ENCODE measurements at places on chromosomes 12 and 14.
A peak's percentile ranks its signal among the peaks of the same experiment; 100 is the strongest.

GRCh38 chr12:94421868-94422740 is 37.6 kb downstream of the CEP83 start:
- no peak for DNase-seq

GRCh38 chr14:77141214-77142004 is at the start of gene ZDHHC22:
Gene ZDHHC22, minus strand, starts transcription at chr14:77141791. Its CDS starts 2,053 bp downstream, at chr14:77139738.
- DNase-seq, result no peak

DNA sequence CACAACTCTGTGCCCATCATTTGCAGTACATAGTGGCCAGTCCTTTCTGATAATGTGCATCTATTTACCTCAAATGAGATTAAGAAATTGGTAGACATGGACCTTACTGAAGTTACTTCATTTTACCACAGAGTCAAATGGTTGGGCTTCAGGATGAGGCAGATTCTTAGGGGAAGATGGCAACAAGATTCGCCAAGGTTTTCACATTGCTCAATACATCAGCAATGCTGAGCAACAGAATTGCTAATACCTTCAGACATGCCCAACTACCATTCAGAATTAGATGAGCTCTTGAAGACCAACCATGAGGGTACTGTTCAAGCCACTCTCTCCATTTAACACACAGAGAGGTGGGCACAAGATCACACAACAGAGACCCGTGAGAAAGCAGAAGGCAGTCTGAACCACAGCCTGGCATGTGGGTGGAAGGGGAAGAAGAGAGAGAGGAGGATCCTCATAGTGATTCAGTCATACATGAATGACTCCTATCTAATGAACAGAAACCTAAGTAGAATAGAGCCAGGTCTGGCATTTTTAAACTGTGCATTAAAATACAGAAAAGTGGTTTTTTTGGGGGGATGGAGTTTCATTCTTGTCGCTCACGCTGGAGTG is 28.5 kb downstream of the CPM start:
- no peak for DNase-seq

DNA sequence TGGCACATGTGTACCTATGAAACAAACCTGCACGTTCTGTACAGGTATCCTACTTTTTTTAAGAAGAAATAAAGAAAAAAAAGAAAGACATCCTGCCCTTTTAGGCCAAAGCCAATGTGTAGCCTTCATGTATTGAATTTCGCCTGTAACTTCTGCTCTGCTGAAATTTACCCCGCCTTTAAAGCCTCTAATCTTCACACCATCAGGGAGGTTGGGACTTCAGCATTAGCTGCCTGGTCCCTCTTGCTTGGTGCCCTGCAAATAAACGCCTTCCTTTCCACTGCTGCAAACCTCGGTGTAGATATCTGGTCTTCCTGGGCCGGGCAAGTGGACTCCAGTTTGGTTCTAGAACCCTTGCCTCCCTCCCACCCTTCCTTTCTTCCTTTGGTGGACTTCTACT is 2.6 kb upstream of the KRT71 start:
- no peak for DNase-seq

DNA sequence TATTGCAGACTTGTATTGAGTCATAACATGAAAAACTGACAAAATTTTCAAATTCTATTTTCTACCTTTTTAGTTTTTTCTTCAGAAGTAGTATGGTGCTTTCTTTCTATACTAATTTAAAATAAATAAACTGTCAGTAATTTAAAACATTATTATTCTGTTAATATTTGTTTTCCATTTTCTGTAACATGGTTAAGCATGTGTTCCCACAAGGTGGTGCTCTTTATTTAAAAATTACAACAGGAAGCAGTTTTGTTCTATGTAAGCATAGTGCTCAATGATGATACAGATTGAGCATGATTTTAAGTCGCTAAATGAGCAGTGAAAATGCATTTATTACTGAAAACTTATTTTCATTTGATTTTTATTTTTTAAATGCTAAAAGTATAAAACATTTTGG is 114.6 kb downstream of the PPFIA2 start:
- no peak for DNase-seq

DNA sequence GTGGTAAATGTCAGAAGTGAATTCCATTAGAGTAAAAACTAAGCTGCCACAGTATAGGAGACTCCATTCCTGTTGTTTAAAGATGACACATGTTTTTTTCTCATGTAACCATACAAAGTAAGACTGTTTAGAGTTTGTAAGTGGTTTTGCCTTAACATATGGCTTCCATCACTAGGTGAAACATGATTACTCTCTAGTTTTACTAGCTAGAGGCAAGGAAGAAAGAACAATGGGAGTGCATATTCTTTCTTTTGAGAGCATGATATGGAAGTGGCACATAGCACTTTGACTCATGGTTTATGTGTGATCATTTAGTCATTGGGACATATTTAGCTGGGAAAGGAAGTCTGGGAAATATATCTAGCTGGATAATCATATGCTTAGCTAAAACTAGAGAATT is 7.7 kb downstream of the ATF7IP start:
- no peak for DNase-seq

DNA sequence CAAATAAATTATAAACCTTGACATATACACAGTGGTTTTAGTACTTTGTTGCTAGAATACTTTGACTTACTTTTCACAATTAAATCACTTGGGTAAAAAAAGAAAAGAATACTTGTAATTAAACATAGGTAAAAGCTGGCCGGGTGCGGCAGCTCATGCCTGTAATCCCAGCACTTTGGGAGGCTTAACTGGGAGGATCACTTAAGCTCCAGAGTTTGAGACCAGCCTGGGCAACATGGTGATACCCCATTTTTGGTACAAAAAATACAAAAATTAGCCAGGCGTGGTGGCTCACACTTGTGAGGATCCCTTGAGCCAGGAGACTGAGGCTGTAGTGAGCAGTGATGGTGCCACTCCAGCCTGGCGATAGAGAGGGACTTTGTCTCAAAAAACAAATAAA is 7.8 kb downstream of the STX2 start:
- no peak for DNase-seq

GRCh38 chr12:2052826-2053678 is at the start of gene CACNA1C:
Gene CACNA1C, plus strand, starts transcription at chr12:2052987. Its CDS starts 576 bp downstream, at chr12:2053563.
- DNase-seq, result peak; percentile 22

DNA sequence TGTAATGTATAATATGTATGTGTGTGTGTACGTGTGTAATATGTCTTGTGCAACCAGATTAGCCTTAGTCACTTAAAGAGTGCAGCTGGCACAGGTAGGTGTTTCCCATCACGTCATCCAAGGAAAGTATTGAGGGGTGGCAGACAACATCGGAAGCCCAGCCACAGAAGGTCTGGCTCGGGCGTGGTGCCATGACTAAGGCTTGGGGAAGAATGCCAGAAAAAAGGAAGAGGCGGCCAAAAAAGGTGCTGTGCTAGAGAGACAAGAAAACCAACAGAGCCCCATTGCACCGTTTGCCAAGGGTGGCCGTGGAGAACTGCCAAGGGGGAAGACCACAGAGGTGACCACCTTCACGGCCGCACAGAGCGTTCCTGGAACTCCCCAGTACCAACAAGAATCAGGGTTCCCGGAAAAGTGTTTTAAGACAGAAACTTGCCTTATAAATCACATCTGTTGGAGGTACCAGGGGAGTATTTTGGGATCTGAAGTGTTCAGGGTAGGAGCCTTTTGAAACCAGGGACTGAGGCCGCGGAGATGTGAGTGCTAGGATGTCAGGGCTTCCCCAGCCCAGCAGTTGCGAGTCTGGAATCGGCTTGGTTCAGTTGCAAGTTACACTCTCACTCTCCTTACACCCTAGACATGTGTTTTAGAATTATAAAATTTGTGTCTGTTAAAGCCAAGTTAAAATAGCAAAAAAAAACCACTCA is 131.2 kb upstream of the DYRK2 start:
- DNase-seq, result no peak

DNA sequence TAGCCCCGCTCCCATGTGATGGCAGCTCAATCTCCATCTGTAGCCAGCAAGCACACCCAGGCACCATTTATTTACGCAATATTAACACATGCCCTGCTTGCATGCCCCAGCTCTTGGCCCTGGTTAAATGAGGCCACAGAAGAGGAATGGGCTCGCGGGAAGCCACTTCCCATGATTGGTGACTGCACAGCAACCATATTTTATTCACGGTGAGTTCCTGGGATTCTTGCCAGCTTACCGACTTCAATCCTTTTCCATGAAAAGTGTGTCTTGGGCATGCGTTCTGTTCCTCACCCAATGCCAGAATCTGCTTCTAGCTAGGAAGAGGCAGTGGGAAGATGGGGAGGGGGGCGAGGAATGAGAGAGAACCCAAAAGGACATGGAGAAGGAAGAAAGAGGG is 54.7 kb downstream of the PITPNM2 start:
- DNase-seq, result no peak

DNA sequence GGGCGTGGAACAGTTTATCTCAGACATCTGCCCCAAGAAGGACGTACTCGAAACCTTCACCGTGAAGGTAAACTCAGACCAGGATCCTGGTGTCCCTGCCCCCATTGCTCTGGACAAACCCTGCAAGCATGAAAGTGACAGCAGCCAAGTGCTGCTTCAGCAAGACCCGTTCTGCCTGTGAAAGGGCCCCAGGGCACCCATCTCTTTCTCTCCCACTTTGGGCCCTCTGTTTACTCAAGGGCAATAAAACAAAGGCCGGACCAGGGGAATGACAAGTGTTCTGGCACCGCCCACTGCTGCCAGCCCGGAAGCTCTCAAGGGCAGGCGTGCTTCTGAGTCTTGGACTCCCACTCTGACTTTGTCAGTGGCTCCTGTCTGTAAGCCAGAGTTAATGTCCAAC is 35.3 kb downstream of the CD9 start:
- no peak for DNase-seq

- no peak for DNase-seq
Observed at GRCh38 chr12:12628013-12628412, 16.3 kb downstream of the CREBL2 start.

DNA sequence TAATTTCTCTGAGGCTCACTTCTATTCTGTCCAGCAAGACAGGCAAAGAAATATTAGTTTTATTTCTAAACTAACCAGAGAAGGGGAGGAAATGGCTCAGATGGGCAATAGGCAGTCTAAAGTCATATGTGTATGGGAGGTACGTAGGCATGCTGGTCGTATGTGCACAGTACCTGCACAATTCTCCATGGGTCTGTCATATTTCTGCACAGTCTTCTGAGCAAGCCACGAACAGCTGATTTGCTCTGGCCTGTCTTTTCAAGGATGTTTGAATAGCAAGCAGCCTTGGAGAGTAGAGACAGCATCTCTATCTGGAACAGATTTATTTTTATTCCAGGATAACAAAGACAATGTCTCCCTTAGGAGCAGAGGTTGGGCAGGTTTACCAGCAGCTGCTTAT is 92.1 kb downstream of the SLC25A47 start:
- DNase-seq, result no peak

GRCh38 chr12:88267630-88268029 is 125.5 kb downstream of the TMTC3 start:
- no peak for DNase-seq

DNA sequence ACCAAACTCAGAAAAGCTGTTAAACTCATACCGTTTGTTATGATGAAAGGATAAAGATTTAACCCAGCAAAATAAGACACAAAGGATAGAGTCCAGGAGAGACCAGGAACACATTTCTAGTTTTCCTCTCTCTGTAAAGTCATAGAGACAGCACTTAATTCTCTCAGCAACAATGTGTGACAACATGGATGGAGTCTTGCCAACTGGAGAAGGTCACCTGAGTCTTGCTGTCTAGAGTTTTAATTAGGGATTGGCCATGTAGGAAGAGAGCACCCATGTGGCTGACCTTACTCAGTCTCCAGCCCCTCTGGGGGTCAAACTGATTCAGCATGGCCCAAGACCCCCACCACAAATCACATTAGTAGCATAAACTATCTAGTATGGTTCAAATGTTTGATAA is 151.0 kb upstream of the ATF7IP start:
- DNase-seq, result no peak

- no peak for DNase-seq
Observed at GRCh38 chr12:78269620-78270019, 438.9 kb downstream of the NAV3 start.

DNA sequence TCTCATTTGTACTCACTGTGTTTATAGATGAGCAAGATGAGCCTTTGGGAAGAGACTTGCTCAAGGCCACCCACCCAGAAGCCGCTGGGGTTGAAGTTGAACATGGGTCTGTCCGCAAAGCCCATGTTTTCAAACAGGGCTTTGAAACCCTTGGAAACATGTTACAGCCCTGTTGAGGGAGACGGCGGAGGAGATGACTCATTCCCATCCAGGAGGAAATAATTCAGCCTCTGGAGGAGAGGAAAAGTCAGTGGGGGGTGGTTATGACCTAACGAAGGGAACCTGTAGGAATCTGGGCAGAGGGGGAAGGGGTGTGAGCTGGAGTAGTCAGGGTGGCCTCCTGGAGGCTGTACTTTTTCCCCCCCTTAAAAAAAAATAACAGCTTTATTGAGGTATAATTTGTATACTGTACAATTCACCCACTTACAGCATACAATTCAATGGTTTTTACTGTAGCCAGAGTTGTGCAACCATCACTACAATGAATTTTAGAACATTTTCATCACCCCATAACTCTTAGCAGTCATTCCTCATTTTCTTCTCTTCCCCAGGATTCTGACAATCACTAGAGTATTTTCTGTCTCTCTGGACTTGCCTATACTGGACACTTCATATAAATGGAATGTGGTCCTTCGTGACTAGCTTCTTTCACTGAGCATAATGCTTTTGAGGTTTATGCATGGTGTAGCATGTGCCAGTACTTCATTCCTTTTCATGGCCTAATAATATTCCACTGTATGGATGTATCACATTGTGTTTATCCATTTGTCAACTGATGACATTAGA is 1.9 kb upstream of the RIN3 start:
- no peak for DNase-seq

DNA sequence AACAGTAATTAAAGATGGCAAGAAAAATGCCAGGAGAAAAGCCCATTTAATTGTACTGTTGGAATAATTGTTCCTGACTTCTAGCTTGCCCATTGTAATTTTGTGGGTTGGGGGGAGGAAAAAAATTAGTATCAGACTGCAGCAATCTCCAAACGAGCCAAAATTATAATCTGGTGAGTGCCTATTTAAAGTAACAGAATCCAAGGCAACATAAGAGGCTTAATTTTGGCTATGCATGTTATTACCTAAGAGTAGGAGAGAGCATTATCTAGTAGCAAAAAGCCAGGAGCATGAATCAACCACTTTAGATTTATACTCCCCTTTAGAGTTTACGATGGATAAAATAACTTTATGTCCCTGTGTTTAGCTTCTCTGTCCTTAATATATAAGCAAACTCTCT is 14.6 kb upstream of the DENND5B start:
- no peak for DNase-seq

- no peak for DNase-seq
Observed at GRCh38 chr14:52078721-52079120, 9.9 kb upstream of the NID2 start.

All from stimulated activated CD4-positive, alpha-beta T cell treated with anti-CD3 and anti-CD28 coated beads, Interleukin-1b, Interleukin-23, amount 100 ng/mL, for 24 hours (primary cell).